Tongue (tissue), 3 donors: ENCODE measurements at places on chromosomes 1 and 21.
A peak's percentile ranks its signal among the peaks of the same experiment; 100 is the strongest.

DNA sequence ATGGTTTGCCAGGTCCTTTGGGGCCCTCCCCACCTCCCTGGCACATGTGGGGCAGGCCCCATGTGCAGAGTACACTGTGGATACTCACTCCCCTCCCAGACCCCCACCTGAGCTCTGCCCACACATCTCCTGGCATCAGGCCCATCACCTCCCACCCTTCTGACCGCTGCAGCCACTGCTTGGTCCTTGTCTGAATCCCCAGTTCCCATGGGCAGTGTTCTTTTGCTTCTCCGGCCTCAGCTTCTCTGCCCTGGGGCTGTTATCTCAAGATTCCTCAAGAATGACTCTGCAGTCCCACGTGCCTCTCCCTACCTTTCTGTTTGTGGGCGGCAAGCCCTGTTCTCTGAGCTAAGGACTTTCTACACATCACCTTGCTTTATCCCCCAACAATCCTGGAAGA lies 187.7 kb upstream of the EDN2 start:
- DNase-seq, result no peak

GRCh38 chr1:157007306-157007705 lies 38.2 kb downstream of the ARHGEF11 start:
- DNase-seq, result no peak

GRCh38 chr1:85628791-85629531 lies 48.4 kb downstream of the CCN1 start:
- peak; percentile 73 for DNase-seq

DNA sequence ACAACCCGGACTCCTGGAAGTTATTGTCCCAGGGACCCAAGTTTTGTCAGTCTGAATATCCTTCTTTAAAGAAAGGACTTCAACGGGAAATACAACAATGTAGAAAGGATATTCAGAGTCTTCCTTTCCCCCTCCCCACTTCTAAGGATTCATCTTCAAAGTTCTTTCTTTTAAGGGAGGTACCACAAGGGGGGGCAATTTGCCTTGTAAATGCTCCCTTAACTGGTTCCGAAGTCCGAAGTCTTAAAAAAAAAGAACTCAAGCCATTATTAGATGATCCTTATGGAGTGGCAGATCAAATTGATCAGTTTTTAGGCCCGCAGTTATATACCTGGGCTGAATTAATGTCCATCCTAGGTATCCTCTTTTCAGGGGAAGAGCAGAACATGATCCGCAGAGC lies 47.0 kb downstream of the SERINC2 start:
- DNase-seq, result no peak

DNA sequence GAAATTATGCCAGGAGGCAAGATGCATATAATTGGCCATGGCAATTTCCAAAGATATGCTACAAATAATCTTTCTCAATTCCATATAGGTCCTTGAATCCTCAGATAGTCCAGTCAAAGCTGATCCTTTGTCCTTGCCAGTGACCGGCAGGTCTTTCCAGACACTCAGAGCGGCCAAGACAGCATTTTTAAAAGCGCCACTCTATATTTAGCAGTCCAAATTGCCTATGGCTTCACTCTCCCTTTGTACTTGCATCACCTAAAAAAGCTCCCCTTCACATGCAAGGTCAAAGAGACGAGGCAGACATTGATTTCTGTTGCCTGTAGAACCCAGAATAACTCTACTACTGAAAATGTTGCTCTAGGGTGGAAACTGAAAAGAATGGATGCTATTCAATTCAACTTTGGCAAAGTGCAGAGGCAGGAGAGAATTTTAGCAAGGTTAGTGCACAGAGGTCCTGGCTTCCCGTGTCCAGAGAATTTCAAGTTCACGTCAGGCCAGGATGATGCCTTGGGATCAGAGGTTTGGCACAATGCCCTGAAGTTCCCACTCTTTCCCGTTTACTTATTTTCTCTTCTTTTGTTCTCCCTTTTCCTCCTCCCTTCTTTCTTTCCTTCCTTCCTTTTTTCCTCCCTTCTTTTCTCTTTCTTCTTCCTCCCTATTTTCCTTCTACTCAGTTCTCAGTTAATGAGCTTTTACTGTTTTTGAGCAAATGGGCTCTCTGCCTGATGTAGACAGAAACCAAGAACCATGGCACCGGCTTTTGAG lies 108.5 kb downstream of the KCNK1 start:
- no peak for DNase-seq

- no peak for DNase-seq
Observed at GRCh38 chr21:28884481-28884880, 108.2 kb downstream of the LTN1 start.

DNA sequence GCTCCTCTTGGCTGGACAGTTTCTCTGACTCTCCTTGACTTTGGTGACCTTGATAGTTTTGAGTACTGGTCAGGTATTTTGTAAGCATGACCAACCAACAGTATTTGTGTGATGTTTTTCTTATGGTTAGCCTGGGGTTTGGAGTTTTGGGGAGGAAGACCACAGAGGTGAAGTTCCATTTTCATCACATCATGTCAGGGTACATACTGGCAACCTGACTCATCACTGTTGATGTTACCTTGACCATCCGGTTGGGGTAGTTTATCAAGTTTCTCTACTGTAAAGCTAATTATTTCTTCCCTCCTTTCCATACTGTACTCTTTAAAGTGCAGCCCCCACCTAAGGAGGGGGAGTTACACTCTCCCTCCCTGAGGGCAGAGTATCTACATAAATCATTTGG lies 13.4 kb downstream of the OSCP1 start:
- no peak for DNase-seq

- no peak for DNase-seq
Observed at GRCh38 chr1:151455966-151456365, 3.3 kb downstream of the POGZ start.
